Esophagus muscularis mucosa (tissue), 4 donors: ENCODE measurements at places on chromosomes 2 and 18. TPM values are rescaled to one million over a fixed set of nuclear protein-coding genes. Genes with fewer than 3 reads are reported as not detected.
A peak's percentile ranks its signal among the peaks of the same experiment; 100 is the strongest.

DNA sequence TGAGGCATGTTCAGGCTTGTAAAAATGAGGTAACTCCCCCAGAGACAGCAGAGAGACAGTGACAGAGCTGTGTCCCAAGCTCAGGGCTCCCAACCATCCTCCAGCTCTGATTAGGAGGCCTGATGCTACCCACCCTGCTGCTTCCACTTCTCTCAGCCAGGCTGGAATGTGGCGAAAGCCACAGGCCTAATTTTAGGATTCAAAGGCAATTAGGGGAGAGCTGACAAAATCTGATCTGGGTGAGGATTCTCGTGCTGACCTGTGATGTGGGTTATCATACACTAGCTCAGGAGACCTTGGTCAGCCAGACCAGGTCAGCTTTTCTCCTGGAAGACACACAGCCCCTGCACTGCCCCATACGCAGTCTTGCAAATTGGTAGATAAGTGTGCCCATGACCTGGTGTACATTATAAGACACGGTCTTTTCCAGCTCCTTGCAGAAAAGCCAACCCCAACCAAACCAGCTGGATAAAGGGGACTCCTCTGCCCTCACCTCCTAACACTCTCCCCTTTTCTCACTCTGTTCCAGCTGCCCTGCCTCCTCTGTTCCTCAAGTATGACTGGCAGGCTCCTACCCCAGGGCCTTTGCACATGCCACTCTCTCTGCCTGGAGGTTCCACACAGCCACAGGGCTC lies 225.9 kb downstream of the MGAT5 start:
- no peaks in the 10 kb centered on the region for H3K36me3 ChIP-seq
- no peaks in the 10 kb centered on the region for H3K4me1 ChIP-seq
- no peak for DNase-seq
- H3K27me3 ChIP-seq = peaks cover 13% of the 10 kb centered on the region
- H3K4me3 ChIP-seq = no peak overlapping the region

GRCh38 chr2:68719912-68720311 lies 14.7 kb upstream of the ARHGAP25 start:
- H3K27me3 ChIP-seq = no peaks in the 10 kb centered on the region
- no peak overlapping the region for H3K4me3 ChIP-seq
- no peaks in the 10 kb centered on the region for H3K36me3 ChIP-seq
- no peak overlapping the region for H3K27ac ChIP-seq
- no peaks in the 10 kb centered on the region for H3K4me1 ChIP-seq

DNA sequence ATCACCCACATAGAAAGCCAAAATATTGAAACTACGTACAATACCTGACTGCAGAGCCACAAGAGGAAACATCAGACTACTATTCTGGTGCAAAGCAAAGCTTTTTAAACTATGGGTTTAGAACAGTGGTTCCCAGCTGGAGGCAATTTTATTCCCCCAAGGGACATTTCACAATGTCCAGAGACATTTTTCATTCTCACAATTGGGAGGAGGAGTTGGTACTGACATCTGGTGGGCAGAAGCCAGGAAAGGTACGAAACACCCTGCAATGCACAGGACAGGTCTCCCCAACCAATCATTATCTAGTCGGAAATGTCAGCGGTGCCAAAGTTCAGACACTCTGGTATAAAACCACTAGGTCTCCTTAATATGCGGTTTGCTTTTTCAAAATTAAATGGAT lies 88.4 kb upstream of the ARL5A start:
- no peak overlapping the region for H3K4me3 ChIP-seq
- H3K27ac ChIP-seq = no peak overlapping the region
- no peaks in the 10 kb centered on the region for H3K4me1 ChIP-seq

DNA sequence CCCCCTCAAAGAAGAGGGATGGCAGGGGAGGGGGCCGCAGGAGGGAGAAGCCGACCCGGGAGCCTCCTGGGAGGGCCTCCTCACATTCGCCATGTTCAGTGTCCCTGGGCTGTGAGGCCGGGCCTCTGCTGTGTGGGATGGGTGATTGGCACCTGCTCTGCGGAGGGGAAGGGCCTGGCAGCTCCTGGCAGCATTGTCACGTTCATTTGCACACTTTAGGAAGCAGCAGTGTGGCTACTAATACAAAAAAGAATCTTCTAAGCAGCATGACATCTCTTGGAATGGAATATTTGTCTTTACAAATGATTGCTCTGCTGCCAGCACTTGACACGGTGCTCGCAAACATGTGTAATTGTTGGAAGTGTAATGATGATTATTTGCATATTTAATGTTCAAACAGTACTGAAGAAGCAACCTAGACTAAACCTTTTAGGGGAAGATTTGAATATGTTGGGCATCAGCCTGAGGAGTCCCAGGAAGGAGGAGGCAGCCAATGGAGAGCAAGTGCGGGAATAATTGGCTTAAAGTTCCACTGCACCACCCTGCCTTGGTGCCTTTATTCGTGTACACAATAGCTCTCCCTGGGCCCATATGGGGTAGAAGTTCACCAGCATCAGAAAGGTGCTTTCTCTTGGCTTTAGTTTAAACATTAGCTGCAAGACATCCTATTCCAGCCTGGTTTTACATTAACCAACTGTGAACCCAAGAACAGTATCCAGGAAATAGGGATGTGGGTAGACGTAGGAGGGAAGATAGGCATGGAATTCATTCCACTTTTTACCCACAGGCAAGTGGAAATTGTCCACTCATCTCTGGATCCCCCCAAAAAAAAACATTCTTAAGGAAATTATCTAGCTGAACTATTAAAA lies 404.9 kb downstream of the TMEM182 start:
- H3K4me3 ChIP-seq = no peak overlapping the region
- no peaks in the 10 kb centered on the region for H3K27me3 ChIP-seq
- H3K36me3 ChIP-seq = no peaks in the 10 kb centered on the region
- no peak overlapping the region for H3K27ac ChIP-seq

- no peak for DNase-seq
- H3K4me1 ChIP-seq = peaks cover 3% of the 10 kb centered on the region
These were observed 5.3 kb downstream of the SPC25 start for GRCh38 chr2:168884975-168885374.

DNA sequence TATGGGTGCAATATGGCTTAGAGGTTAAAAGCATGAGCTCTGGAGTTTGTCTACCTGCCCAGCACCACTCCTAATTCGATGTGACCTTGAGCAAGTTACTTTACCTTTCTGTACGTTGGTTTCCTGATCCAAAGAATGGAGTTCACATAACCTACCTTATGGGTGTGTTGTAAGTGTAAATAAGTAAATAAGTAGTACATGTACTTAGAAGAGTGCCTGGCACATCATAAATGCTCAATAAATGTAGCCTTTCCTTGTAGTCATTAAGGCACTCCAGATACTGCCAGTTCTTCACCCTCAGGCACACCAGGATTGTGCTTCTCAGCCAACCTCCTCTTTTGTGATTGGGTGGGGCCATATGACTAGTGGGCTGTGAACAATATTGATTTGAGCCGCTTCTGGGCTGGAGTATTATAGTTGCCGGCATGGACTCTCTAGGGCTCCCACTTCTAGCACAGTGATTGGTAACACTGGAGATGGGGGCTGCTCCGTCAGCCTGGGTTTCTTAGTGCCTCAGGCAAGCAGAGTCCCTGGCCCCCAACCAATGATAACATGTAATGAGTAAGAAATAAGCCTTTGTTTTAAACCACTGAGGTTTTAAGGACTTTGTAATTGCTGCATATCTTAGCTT lies 101.7 kb upstream of the NOSTRIN start:
- H3K4me1 ChIP-seq = peaks cover 32% of the 10 kb centered on the region
- no peaks in the 10 kb centered on the region for H3K27me3 ChIP-seq
- H3K36me3 ChIP-seq = no peaks in the 10 kb centered on the region
- H3K4me3 ChIP-seq = no peak overlapping the region
- DNase-seq = no peak
- peak overlapping the region; percentile 59 for H3K27ac ChIP-seq

DNA sequence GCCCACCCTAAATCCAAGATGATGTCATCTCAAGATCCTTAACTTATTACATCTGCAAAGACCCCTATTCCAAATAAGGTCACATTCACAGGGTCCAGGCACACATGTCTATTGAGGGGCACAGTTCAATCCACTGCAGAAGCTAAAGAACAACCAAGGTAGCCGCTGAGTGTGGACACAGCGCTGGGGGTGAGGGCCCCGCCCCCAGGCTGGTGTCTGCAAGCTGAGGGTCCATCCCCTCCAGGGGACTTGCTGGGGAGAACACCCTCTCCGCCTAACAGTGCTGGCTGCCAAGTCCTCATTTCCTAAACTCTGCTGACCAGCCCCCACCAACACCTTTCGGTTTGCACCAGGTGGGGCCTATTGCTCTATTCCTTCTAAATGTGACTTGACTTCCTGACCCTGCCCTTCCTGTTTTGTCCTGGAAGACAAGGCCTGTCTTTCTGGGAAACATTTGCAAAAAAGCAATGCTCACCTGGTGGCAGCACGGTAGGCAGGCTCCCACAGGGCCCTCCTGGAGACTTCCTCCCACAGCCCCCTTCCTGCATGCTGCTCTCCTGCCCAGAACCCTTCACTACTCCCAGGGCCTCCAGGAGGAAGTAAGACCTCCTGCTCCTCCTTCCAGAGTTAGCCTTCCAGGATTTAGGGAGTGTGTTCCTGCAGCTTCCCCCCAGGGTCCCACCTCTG lies 24.4 kb upstream of the TEX44 start:
- no peak overlapping the region for H3K4me3 ChIP-seq
- H3K36me3 ChIP-seq = no peaks in the 10 kb centered on the region
- peaks cover 3% of the 10 kb centered on the region for H3K4me1 ChIP-seq
- H3K27ac ChIP-seq = no peak overlapping the region

DNA sequence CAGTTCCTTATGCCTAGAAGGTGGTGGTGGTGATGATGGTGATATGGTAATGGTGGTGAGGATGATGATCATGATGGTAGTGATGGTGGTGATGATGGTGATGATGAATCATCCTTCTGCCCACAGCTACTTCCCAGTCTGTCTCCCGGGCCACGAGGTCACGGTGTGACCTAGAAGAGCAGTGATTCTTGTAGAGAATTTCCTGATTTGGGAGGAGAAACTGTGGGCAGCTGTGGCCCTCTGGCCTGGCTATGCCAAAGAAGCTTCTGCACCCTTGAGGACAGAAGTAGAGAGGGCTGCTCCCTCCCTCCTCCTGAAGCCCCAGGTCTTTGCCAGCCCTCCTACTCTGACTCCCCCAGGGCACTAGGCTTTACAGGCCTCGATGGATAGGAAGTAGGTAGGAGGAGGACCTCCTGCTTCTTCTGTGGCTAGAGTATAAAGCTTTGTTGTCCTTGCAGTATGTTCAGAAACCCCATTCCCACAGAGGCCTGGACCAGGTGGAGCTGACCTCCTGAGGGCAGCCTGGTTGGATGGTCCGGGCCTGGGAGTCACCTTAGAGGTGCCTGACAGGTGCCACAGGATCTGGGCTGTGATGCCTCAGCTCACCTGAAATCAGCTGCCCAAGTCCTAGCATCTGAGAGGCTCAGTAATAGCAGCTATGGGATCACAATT lies 57.9 kb upstream of the EPAS1 start:
- no peaks in the 10 kb centered on the region for H3K36me3 ChIP-seq
- no peak overlapping the region for H3K27ac ChIP-seq
- no peak for DNase-seq
- H3K4me1 ChIP-seq = no peaks in the 10 kb centered on the region

GRCh38 chr18:49212819-49213218 lies 247.6 kb downstream of the DYM start:
- H3K4me1 ChIP-seq = no peaks in the 10 kb centered on the region
- H3K27me3 ChIP-seq = no peaks in the 10 kb centered on the region
- H3K27ac ChIP-seq = no peak overlapping the region
- DNase-seq = no peak

- DNase-seq = no peak
- H3K27me3 ChIP-seq = no peaks in the 10 kb centered on the region
- no peak overlapping the region for H3K27ac ChIP-seq
- no peaks in the 10 kb centered on the region for H3K4me1 ChIP-seq
- H3K4me3 ChIP-seq = no peak overlapping the region
These were observed 13.9 kb downstream of the CHMP1B start for GRCh38 chr18:11865071-11865470.

The NAPG gene
- total RNA-seq = 35.8 TPM

The MDH1 gene
- 186 TPM for total RNA-seq

The NPAS2 gene
- 45.8 TPM for total RNA-seq

The PUS10 gene
- 1.9 TPM for total RNA-seq

The PPP4R3B gene
- total RNA-seq = 81.8 TPM

The SPHKAP gene
- 0.40 TPM for total RNA-seq

The CFAP65 gene
- not detected for total RNA-seq

The PAX3 gene
- not detected for total RNA-seq

The TACR1 gene
- total RNA-seq = 1.2 TPM

The ASXL3 gene
- 1.2 TPM for total RNA-seq

The SNORC gene
- 0.45 TPM for total RNA-seq
